ENCODE measurements at places on chromosomes 7 and 10. TPM values are rescaled to one million over a fixed set of nuclear protein-coding genes. Genes with fewer than 3 reads are reported as not detected.

Gene GALNT17
- total RNA-seq: 24.5 TPM

Gene PRTFDC1
- 6.8 TPM for total RNA-seq

Gene NSUN6
- total RNA-seq: 14.6 TPM

Gene NEUROD6
- not detected for total RNA-seq

Gene H2BK1
- not detected for total RNA-seq

Gene AEBP1
- total RNA-seq: 32.4 TPM

Gene SH2D4B
- total RNA-seq: under 0.01 TPM

Gene GLI3
- total RNA-seq: 13.6 TPM

Gene VWDE
- 0.52 TPM for total RNA-seq

Gene METTL2B
- total RNA-seq: 15.7 TPM

Gene LRGUK
- 1.6 TPM for total RNA-seq

Gene HIF1AN
- total RNA-seq: 19.3 TPM

Gene TFPI2
- total RNA-seq: 1.0 TPM

Gene CHN2
- 11.0 TPM for total RNA-seq

Gene SLC13A1
- not detected for total RNA-seq

Gene INMT
- total RNA-seq: 35.5 TPM

Gene ZNF503
- 3.7 TPM for total RNA-seq

Gene EPO
- not detected for total RNA-seq

Gene ZNF273
- 6.3 TPM for total RNA-seq

Gene POU6F2
- not detected for total RNA-seq

Gene MUC3A
- total RNA-seq: not detected

Gene GHRHR
- total RNA-seq: not detected

Gene CCL24
- total RNA-seq: not detected

Gene NME8
- not detected for total RNA-seq

Gene MALRD1
- total RNA-seq: 2.1 TPM

Gene CABCOCO1
- total RNA-seq: 1.0 TPM

Gene DNAJB9
- 16.2 TPM for total RNA-seq

Gene CACNA2D1
- 116 TPM for total RNA-seq

Gene CCNY
- total RNA-seq: 45.9 TPM

Gene HOXA11
- total RNA-seq: 2.1 TPM

Gene PNLIPRP1
- not detected for total RNA-seq

Gene SPDYE9
- not detected for total RNA-seq

Gene TMEM236
- under 0.01 TPM for total RNA-seq

Gene CAMK2B
- total RNA-seq: 4.7 TPM

Gene KLHDC10
- 49.1 TPM for total RNA-seq

All from skeletal muscle tissue (tissue), 5 donors.